ENCODE measurements at places on chromosomes 3 and 15.
A peak's percentile ranks its signal among the peaks of the same experiment; 100 is the strongest.

DNA sequence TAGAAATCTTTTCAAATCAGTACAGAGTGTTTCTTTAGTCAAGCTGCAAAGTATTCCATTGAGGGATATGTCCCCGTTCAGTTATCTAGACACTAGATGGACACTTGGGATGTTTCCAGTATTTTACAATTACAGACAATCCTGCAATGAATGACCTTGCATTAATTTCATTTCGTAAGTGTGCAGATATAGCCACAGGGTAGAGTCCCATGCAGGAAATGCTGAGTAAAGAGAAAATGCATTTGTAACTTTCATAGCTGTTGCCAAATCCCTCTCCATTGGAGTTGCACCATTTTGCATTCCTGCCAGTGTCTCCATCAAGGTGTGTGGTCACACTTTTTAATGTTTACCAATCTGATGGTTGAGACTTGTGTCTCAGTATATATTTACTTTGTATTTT, 92.5 kb downstream of the LIPC start:
- no peak for DNase-seq

- peak; percentile 94 for DNase-seq
These were observed 237.6 kb upstream of the BHLHE40 start for GRCh38 chr3:4741404-4742307.

GRCh38 chr3:143600756-143601718, 247.2 kb downstream of the SLC9A9 start:
- DNase-seq: peak; percentile 48

- peak; percentile 9 for DNase-seq
These were observed 23.9 kb upstream of the OR5H6 start for GRCh38 chr3:98240131-98240530.

GRCh38 chr15:48149858-48150257, 28.2 kb downstream of the MYEF2 start:
- DNase-seq: no peak

GRCh38 chr3:114668099-114668498, 374.3 kb downstream of the TIGIT start:
- DNase-seq: no peak

DNA sequence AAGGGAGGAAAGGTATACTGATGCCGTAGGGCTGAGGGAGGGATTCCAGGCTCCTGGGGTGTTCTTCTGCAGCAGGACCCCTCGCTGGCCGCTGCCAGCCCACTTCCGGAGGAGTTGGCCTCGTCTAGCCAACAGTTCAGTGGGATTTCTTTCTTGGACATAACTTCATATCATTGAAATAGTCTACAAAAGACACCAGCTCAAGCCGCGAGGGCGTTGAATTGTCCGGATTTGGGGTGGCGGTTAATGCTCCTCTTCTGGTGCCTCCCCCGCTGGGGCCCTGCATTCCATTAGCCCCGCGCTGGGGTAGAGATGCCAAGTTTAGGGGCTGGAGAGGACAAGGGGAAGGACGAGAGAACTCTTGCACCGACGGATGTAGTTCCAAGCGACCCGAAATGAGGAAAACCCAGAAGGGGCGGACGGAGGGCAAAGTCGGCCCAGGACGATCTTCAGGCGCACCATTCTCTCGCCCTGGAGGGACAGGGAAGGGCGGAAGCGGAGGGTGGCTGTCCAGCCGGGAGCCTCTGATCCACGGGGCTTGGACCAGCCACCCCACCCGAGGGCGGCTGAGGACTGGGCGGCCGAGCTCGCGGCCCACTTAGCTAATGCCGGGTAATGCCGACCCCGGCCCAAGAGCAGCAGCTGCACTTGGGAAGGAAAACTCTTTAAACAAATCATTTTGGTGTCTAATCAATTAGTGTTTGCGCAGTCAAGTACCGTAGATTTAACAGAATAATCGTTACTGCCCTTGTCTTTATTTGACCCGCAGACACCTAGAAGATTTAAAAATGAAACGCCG, 4.7 kb upstream of the ONECUT1 start:
- DNase-seq: no peak

- DNase-seq: peak; percentile 80
These were observed 26.6 kb downstream of the ILDR1 start for GRCh38 chr3:121995161-121996137.

DNA sequence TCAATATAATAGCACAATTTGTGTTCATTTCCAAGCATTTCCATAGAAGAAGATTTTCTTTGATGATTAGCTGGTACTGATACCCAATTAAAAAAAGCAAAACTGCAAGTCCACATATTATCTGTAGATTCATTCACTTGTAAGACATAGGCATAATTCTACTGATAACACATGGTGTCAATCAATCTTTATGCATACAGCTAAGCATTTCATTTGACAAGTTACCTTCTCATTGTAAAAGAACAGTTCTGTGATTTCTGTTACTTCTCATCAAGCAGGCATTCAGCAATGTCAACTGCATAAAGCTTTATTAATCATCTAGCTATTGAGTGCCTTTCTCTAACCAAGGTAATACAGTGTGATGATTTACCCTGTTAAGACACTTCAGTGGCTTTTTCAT, 672.0 kb downstream of the PLOD2 start:
- DNase-seq: no peak

DNA sequence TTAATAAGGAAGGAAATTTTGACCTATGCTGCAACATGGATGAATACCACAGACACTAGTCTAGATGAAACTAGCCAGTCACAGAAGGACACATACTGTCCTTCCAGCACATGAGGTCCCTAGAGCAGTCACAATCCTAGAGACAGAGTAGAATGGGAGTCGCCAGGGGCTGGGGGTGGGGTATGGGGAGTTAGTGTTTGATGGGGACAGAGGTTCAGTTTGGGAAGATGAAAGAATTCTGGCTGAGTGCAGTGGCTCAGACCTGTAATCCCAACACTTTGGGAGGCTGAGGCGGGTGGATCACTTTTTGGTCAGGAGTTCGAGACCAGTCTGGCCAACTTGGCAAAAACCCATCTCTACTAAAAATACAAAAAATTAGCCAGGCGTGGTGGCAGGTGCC, 99.2 kb downstream of the TPRA1 start:
- no peak for DNase-seq

DNA sequence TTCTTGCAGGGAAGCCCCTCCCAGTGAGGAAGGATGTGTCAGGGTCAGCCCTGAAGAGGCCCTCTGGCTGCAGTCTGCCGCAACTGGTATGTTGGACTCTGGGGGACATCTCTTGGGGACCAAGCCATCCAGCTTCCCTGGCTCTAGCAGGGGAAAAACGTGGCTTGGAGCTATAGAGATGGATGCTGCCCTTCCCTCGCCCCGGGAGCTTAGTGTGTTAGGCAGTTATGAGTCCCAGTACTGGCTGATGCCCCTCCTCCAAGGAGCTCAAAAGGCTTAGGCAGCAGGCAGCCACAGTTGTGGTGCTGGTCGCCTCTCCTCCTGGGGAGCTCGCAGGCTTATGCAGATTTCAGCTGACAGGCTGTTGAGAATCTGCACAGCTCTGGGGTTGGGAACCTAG, 353.1 kb upstream of the GBE1 start:
- DNase-seq: no peak

- no peak for DNase-seq
These were observed 26.6 kb upstream of the DUSP7 start for GRCh38 chr3:52082951-52083350.

DNA sequence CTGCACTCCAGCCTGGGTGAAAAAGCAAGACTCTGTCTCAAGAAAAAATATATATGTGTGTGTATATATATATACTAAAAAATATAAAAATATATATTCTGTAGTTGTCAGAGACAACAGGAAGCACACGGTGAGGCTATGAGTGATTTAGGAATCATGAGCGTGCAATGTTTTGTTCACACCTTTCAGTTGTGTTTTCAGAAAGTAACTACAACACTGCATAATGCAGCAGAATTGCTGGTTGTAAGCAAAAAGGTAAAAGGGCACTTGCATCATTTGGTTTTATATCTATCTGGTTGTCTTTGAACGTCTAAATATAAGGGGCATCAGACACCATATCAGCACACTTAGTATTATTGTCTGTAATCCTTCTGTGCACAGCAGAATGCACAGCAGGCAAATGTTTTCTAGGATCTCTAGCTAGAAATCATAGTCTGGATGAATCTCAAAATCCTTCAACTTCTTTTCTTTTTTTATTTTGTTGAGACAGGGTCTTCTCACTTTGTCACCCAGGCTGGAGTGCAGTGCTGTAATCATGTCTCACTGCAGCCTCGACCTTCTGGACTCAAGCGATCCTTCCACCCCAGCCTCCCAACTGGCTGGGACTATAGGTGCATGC, 44.8 kb downstream of the CCR3 start:
- DNase-seq: no peak

- DNase-seq: no peak
These were observed 461.7 kb downstream of the NR2F2 start for GRCh38 chr15:96792216-96792615.

GRCh38 chr3:15367059-15367458, 34.7 kb upstream of the SH3BP5 start:
- no peak for DNase-seq

DNA sequence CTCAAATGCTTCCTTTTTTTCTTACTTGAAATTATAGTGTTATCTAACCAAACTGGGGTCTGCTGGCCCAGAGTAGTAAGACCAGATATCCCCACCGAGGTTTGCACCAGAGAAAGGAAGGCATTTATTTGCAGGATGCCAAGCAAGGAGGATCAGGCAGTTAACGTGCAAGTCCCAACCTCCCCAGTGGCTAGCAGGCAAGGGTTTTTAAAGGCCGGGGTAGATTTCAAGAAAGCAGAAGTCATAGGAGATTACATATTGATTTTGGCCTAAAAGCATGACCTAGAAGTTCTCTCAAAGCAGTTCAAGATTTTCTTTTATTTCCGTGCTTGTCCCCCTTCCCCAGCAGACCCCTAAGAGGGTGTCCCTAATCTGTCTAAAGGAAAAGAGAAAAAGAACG, 32.8 kb upstream of the STRIT1 start:
- DNase-seq: peak; percentile 69

DNA sequence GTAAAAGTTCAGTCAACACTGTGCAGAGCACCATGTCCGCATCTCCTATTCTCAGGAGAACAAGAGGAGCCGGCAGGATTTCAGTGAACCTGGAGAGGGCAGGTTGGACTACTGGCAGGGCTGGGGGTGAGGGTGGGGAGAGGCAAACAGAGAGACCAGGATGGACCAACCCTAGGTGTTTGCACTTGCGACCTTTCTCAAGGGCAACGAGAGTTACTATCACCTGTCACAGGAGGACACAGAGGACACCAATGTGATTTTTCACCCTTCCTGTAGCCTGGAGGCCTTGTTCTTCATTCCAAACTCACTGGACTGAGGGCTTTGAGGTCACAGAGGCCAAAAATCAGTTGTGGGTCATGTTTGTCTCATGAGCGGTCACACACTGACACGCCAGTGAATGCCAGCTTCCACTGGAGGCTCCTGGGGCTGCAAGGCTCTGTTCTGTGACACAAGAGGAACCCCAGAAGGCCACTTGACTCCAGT, 89.5 kb downstream of the CPN2 start:
- no peak for DNase-seq

All from hematopoietic multipotent progenitor cell treated with erythropoietin and hydrocortisone succinate and interleukin-3 and kit ligand, for 4 days (in vitro differentiated cells).